ENCODE measurements at places on chromosomes 5 and 9. TPM values are rescaled to one million over a fixed set of nuclear protein-coding genes. Genes with fewer than 3 reads are reported as not detected.

The SPINK5 gene
- 0.28 TPM for polyA plus RNA-seq

The ACTBL2 gene
- not detected for polyA plus RNA-seq

The CCL27 gene
- 0.50 TPM for polyA plus RNA-seq

The ZNF879 gene
- 8.4 TPM for polyA plus RNA-seq

The PDCD1LG2 gene
- polyA plus RNA-seq, result 0.13 TPM

The C5orf52 gene
- not detected for polyA plus RNA-seq

GRCh38 chr5:123297866-123298265 is 125.3 kb downstream of the CEP120 start:
- DNase-seq, result no peak

GRCh38 chr9:6703898-6704639 is 53.7 kb upstream of the KDM4C start:
- no peak for DNase-seq

GRCh38 chr5:59360130-59360555 is 533.4 kb downstream of the PDE4D start:
- DNase-seq, result no peak

- DNase-seq, result no peak
Observed at GRCh38 chr5:978693-979092, 29.9 kb upstream of the NKD2 start.

DNA sequence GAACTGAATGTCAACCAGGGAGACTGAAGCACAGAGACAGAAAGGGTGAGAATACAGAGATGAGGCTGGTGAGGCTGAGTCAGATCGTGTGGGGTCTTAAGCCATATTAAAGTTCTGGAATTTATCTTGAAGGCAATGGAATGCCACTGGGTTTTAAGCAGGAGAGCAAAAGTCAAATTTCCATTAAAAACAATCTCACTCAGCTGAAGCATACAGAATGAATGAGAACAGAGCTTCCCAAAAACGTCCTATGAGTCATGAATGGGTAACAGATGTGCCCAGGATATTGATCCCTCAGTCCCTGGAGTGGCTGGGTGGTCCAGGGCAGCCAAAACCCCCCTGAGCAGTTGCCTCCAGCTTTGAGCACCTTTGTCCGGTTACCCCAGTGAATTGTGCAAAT is 44.9 kb downstream of the PFDN1 start:
- DNase-seq, result no peak

GRCh38 chr9:104287253-104287878 is 193.3 kb downstream of the SMC2 start:
- peak; percentile 26 for DNase-seq

All from right renal cortex interstitium (tissue), 3 donors.